ENCODE measurements at places on chromosomes 7 and 10.

DNA sequence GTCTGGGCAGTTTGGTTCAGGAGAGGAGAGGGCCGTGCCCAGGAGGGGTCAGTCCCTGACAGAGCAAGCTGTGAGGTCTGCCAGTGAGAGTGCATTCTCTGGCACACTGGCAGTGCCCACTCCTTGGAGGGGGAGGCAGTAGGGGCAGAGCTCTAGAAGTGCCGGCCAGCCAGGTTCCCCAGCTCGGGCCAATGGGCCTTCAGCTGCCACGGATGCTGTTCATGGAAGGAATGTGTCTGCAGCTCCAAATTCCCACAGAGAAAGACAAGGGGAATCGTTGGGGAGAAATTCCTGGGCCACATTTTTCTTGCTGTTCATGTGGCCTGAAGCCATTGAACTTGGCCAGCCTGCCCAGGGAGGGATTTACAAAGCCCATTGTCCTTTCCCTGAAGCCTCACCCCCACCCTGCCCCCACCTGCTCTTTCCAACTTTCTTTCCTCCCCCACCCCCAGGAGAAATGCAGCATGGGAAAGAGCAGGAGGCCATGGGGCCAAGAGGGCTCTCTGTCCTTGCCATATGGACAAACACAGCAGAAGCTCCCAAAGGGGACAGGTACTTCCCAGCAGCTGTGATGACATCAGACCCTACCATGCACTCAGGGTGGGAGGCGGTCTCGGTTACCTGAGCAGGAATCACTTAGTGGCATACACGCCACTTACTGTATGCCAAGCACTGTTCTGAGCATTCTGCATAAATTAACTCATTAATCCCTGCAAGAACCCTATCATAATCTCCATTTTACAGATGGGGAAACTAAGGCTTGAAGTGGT lies 70.7 kb downstream of the ARHGAP22 start:
- H3K27ac ChIP-seq: no peak overlapping the region
- peaks cover 21% of the 10 kb centered on the region for H3K27me3 ChIP-seq
- no peak overlapping the region for H3K4me3 ChIP-seq
- no peaks in the 10 kb centered on the region for H3K36me3 ChIP-seq
- DNase-seq: no peak

DNA sequence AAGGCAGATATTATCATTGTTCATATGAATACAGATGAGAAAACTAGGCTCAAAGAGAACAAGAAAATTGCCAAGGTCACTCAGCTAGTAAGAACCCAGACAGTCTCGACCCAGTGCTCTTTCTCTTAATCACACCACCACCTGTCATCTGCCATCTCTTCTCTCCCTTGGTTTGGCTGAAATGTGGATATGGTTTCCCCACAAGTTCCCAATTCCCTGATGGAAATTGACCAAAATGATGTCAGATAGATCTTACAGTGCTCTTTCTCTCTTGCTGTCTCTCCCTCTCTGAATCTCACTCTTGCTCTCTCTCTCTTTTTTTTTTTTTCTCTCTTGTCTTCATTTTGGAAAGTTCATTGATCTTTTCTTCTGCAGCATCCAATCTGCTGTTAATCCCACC lies 9.1 kb downstream of the C10orf90 start:
- H3K4me3 ChIP-seq: no peak overlapping the region
- H3K36me3 ChIP-seq: no peaks in the 10 kb centered on the region
- no peak overlapping the region for H3K27ac ChIP-seq
- peaks cover 17% of the 10 kb centered on the region for H3K4me1 ChIP-seq

GRCh38 chr10:90775351-90776028 lies 82.3 kb downstream of the HTR7 start:
- DNase-seq: no peak
- H3K4me1 ChIP-seq: no peaks in the 10 kb centered on the region
- no peak overlapping the region for H3K4me3 ChIP-seq
- H3K27ac ChIP-seq: no peak overlapping the region
- no peaks in the 10 kb centered on the region for H3K27me3 ChIP-seq

GRCh38 chr7:67777119-67777518 lies 780.5 kb downstream of the TYW1 start:
- H3K27ac ChIP-seq: no peak overlapping the region
- no peak overlapping the region for H3K4me3 ChIP-seq
- no peaks in the 10 kb centered on the region for H3K36me3 ChIP-seq

DNA sequence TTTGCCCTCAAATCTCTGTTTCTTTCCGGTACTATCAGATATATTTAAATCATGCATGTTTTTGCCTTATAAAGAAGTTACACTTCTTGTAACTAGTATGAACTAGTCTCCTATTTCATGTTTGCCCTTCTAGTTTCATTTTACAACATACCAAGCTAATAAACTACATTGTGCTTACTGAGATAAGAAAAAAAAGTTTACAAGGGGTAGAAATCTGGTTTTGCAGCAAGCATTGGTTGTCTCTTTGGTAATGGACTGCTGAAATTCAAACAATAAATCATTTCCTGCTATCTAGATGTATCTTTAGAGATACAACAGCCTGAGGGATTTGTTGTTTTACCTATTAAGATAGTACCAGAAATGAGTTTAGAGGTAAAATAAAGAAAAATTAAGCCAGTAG lies 18.8 kb downstream of the PTTG1IP2 start:
- H3K27me3 ChIP-seq: no peaks in the 10 kb centered on the region
- H3K36me3 ChIP-seq: no peaks in the 10 kb centered on the region
- DNase-seq: no peak
- no peak overlapping the region for H3K27ac ChIP-seq

DNA sequence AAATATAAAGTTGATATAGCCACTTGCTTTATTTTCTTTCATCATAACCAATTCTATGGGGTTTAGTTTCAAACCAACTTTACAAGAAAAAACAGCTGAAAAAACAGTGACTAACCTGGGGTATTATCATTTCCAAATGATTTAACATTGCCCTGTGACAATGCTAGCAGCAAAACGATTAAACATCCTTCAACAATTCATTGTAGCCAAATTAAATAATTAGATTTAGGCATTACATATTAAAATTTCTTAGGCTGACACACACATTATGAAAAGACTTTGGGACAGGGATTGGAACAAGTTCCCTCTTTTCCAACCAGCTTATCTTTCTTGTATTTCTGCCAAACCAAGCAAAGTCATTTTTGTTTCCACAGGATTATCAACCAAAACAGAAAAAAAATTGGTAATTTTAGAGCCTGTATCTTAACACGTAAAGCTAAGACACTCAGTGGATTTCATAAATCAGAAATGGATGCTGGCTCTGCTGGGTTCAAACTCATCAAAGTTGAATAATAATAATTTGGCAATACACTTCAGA lies 84.0 kb downstream of the SEMA3D start:
- peaks cover 33% of the 10 kb centered on the region for H3K36me3 ChIP-seq
- peaks cover 44% of the 10 kb centered on the region for H3K4me1 ChIP-seq
- no peaks in the 10 kb centered on the region for H3K27me3 ChIP-seq

DNA sequence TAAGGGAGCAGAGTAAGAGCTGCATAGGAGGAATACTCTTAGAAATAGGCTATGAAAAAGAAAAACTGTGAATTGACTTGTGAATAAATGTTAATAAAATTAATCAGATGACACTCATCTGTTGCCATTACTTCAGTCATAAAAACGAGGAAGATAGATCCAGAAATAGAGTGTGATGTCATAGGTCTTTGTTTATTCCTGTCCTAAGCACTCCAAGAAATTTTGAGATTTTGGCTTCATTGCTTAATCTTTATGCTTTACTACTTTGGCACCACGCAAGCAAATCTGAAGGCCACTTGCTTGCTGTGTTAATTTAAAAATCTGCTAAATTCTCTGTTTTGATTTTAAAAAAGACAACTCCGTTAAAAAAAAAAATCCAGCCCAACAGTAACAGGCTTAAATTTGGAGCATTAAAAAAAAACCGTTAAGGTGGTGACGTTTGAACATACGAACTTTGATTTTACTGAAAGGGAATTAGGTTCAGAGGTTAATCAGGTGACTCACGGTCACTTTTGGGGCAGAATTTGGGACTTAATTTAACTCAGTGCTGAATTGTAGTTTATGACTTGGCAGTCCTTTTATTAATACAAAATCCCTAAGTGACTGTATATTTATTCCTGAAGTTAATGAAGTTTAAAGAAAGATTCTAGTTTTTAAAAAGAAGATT lies 3.4 kb downstream of the IFRD1 start:
- peak overlapping the region; percentile 53 for H3K4me3 ChIP-seq
- H3K27me3 ChIP-seq: no peaks in the 10 kb centered on the region
- no peak for DNase-seq
- peaks cover 20% of the 10 kb centered on the region for H3K36me3 ChIP-seq
- peaks cover 44% of the 10 kb centered on the region for H3K4me1 ChIP-seq

GRCh38 chr7:25067726-25068501 lies 57.1 kb downstream of the CYCS start:
- peaks cover 17% of the 10 kb centered on the region for H3K4me1 ChIP-seq
- peaks cover 13% of the 10 kb centered on the region for H3K27me3 ChIP-seq
- H3K27ac ChIP-seq: no peak overlapping the region
- no peak for DNase-seq

DNA sequence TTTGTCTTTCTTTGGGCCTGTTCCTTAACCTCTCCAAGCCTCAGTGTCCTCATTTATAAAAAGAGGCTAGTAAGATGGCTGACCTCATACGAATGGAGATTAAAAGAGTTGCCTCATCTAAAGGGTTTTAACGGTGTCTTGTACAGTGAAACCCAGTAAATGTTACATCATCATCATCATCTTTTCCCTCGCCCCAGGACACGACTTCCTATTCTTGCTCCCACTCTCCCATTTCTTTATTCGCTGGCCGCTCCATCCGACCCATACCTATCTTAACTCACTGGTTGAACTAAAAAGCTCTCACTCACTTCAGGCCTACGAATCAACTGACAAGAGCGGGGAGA lies 554 bp downstream of the FRA10AC1 start:
- no peak overlapping the region for H3K4me3 ChIP-seq
- peak; percentile 13 for DNase-seq
- H3K36me3 ChIP-seq: peaks cover 23% of the 10 kb centered on the region
- peaks cover 4% of the 10 kb centered on the region for H3K4me1 ChIP-seq

GRCh38 chr7:92751902-92752901 lies 84.2 kb downstream of the CDK6 start:
- no peak overlapping the region for H3K4me3 ChIP-seq
- H3K4me1 ChIP-seq: peaks cover 49% of the 10 kb centered on the region
- H3K27me3 ChIP-seq: peaks cover 30% of the 10 kb centered on the region
- no peak for DNase-seq
- peaks cover 24% of the 10 kb centered on the region for H3K36me3 ChIP-seq

DNA sequence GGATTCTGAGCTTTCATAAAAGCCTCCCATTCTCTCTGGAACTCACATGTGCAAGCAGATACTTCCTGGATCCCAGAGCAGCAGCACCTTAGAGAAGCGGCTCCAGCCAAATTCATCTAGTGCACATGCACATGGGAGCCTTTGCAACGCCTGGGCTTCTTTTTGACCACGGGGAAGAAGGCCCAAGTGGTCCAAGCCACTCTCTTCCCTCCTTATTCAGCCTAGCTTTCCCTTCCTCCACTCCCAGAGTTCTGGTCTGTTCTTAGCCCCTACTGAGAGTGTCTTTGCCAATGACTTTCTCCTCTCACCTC lies 118.7 kb downstream of the ZNF365 start:
- H3K27ac ChIP-seq: no peak overlapping the region
- no peak overlapping the region for H3K4me3 ChIP-seq
- DNase-seq: no peak
- H3K27me3 ChIP-seq: peaks cover 2% of the 10 kb centered on the region
- no peaks in the 10 kb centered on the region for H3K4me1 ChIP-seq
- no peaks in the 10 kb centered on the region for H3K36me3 ChIP-seq

DNA sequence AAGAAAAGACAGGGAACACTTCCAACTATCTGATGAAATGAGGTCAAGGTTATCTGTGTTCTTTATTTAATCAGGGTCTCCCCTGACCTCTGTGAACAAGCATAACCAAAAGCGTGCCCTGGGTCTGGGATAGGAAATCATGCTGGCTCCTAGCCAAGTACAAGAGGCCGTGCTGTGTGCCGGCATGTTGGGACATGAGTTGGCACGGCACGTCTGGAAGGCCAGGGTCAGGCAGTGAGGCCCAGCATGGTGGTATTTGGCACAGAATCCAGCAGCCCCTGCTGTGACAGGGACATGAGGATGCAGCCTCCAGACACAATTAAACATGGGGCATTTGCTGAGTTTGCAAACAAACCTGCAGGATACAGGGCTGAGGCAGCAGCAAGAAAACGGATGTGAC lies 320.4 kb downstream of the PLXNA4 start:
- no peaks in the 10 kb centered on the region for H3K36me3 ChIP-seq
- H3K27me3 ChIP-seq: peaks cover 50% of the 10 kb centered on the region
- DNase-seq: no peak
- H3K4me3 ChIP-seq: no peak overlapping the region
- H3K27ac ChIP-seq: no peak overlapping the region
- H3K4me1 ChIP-seq: no peaks in the 10 kb centered on the region

GRCh38 chr7:72097226-72097625 lies 314.9 kb downstream of the CALN1 start:
- peaks cover 7% of the 10 kb centered on the region for H3K4me1 ChIP-seq
- peaks cover under 1% of the 10 kb centered on the region for H3K36me3 ChIP-seq
- no peak for DNase-seq
- no peak overlapping the region for H3K27ac ChIP-seq
- H3K27me3 ChIP-seq: no peaks in the 10 kb centered on the region

DNA sequence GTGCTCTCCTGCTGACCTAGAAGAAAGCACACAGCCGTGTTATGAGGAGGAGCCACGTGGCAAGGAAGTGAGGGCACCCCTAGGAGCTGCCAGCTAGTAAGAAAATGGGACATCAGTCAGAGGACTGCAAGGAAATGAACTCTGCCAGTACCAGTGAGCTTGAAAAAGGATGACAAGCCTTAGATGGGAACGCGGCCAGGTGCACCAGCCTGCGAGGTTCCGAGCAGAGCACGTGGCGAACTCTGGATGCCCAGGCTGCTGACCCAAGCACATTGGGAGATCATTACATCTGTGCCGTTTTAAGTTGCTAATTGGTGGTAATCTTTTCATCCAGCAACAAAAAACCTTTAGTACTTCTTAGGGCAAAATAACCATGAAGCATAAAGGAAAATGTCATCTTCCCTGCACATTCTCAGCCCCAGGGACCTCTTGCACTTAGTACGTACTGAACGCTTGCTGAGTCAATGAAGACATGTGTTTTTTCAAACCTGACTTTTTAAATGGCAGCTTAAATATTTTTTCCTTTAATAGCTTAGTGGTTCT lies 69.4 kb downstream of the AMZ1 start:
- H3K4me3 ChIP-seq: no peak overlapping the region
- H3K27me3 ChIP-seq: peaks cover 2% of the 10 kb centered on the region
- peaks cover 58% of the 10 kb centered on the region for H3K4me1 ChIP-seq
- H3K36me3 ChIP-seq: peaks cover 72% of the 10 kb centered on the region
- no peak for DNase-seq

- H3K27me3 ChIP-seq: peaks cover 4% of the 10 kb centered on the region
These were observed 8.1 kb downstream of the SEMA4G start for GRCh38 chr10:100977436-100977835.

- H3K4me1 ChIP-seq: peaks cover 9% of the 10 kb centered on the region
- H3K27me3 ChIP-seq: peaks cover 85% of the 10 kb centered on the region
- H3K4me3 ChIP-seq: no peak overlapping the region
- DNase-seq: no peak
- no peak overlapping the region for H3K27ac ChIP-seq
- no peaks in the 10 kb centered on the region for H3K36me3 ChIP-seq
These were observed 5.0 kb downstream of the CHAT start for GRCh38 chr10:49618821-49619220.

GRCh38 chr7:158255156-158255555 lies 332.5 kb downstream of the PTPRN2 start:
- no peaks in the 10 kb centered on the region for H3K36me3 ChIP-seq
- DNase-seq: no peak
- H3K4me1 ChIP-seq: no peaks in the 10 kb centered on the region
